GM12878 (cell line): ENCODE measurements at places on chromosomes 1 and 21.

- no peak for DNase-seq
Observed at GRCh38 chr1:25615563-25616094, 962 bp upstream of the MAN1C1 start.

DNA sequence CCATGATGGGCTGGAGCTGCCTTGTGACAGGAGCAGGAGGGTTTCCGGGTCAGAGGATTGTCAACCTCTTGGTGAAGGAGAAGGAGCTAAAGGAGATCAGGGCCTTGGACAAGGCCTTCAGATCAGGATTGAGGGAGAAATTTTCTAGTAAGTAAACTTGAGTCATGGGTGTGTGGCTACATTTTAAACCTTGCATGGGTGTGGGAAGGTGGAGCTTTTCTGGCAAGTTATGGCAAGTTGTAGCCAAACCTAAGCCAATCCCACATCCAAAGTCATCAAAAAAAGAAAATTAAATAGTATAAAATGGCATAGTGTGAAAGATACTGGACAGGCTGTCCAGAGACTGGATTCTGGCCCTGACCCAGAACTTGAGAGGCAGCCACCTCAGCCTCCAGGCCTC, 39.8 kb upstream of the HSD3B1 start:
- no peak for DNase-seq

DNA sequence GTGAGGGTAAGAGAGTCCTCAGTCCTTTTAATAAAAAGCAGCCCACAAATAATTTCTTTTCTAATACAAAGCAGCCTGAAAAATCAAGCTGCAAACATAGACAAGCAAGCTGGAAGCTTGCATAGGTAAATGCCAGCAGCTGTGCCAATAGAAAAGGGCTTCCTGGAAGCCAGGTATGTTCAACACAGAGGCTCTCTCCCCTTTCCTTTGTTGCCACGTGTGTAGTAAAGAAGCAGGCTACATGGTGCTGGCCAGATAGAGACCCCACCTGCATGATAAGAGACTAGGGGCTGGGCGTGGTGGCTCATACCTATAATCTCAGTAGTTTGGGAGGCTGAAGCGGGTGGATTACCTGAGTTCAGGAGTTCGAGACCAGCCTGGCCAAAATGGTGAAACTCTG, 50.1 kb upstream of the ERRFI1 start:
- no peak for DNase-seq

DNA sequence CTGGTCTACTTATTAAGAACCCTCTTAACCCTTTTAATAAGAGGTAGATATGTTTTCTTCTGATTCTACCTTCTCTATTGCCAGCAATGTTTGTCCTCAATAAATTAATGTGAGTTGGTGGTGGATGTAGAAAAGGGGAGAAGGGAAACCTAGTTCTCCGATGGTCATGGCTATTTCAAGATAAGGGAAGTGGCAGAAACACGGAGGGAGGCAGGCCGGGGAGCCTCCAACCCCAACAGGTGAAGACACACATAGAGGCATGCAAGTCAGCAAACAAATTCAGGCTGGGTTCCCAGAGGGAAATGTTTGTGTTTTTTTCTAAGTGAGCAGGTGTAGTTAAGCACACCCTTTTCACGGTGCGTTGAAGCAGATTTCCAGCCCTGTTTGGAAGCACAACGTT, 31.0 kb upstream of the CLDN14 start:
- DNase-seq, result no peak

DNA sequence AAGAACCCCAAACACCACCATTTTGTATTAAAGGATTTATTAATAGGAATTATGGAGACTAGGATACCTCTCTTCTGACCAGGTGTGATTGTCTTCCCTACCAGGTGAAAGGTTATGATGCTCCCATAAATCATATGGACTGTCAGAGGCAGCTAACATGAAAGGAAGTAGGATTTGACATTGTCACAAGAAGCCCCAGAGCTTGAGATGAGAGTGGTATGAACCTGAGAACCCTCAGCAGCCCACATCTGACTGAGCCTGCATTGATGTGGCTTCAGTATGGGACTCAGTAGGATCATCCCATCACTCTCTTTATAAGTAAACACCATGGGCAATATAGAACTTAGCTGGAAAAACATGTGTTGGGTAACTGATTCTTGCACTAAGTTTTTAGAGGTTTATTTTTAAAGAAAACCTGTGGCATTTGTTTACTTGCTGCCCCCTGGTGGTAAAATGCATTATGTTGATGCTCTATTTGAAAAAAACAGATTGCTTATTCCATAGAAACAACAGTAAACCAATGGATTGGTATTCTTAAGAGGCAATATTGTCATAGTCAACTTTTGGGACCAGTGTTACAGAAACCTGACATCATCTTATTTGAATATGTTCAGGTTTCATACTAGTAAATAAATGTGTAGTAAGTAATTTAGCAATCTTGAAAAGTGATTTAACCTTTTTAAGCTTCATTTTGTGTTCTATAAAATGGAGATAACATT, 16.6 kb upstream of the CACYBP start:
- DNase-seq, result no peak

- DNase-seq, result no peak
Observed at GRCh38 chr1:75710832-75711231, 13.7 kb upstream of the ACADM start.

DNA sequence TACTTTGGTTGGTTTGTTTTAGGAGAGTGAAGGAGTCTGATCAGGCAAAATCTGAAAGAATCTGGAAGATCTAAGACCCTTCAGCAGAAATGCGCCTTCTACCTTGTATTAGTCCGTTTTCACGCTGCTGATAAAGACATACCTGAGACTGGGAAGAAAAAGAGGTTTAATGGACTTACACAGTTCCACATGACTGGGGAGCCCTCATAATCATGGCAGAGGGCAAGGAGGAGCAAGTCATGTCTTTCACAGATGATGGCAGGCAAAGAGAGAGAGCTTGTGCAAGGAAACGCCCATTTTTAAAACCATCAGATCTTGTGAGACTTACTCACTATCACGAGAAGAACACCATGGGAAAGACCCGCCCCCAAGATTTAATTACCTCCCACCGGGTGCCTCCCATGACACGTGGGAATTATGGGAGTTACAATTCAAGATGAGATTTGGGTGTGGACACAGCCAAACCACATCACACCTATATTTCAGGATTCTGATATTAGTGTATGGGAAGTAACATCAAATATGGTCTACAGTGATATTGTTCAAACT, 99.3 kb downstream of the GLUL start:
- no peak for DNase-seq

DNA sequence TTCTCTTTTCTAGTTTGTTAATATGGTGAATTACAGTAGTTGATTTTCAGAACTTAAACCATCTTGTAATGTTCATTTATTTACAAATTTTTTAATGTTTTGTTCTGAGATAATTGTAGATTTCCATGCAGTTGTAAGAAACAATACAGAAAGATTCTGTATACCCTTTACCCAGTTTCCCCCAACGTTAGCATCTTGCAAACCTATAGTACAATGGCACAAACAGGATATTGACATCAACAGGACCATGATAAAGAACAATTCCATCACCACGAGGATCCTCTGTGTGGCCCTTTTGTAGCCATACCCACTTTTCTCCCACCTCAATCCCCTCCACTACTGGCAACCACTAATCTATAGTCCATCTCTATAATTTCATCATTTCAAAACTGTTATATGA, 33.3 kb downstream of the COL6A1 start:
- DNase-seq, result no peak

GRCh38 chr1:228883535-228883934, 148.3 kb downstream of the RHOU start:
- DNase-seq, result no peak

- DNase-seq, result no peak
Observed at GRCh38 chr1:20980051-20980450, 192.9 kb upstream of the HP1BP3 start.

DNA sequence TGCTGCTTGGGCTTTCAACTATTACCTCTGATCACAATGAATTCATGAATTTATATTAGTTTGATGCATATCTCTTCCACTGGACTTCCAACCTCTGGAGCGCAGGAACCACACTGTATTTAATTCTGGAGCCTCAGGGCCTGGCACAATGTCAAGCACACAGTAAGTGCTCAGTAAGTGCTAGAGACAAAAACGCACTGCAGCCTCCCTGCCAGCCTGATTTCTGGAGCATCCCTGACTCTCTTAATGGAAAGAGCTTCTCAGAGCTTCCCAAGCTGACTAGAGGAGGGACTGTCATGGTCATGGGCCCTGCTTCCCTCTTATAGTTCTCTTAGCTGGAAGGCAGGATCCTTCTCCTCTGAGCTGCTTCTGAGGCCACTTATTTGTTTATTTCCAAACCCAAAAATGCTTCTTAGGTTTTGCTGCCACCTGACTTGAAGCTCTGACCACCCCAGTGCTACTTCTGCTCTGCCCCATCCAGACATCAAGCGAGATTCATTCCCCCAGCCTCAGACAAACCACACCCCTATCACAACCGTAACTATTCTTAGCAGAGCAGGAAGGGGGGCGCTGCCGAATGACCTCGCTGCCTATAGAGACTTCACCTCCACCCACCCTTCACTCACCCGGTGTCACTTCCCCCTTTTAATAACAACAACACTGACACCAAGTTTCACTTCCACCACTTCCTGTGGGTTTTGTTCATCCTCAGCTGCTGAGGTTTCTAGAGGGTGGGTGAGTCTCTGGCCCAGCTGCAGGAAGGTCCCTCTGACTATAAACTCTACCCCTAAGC, 33.6 kb downstream of the NUAK2 start:
- DNase-seq, result peak; percentile 99

- no peak for DNase-seq
Observed at GRCh38 chr1:216849146-216849545, 125.9 kb upstream of the ESRRG start.

DNA sequence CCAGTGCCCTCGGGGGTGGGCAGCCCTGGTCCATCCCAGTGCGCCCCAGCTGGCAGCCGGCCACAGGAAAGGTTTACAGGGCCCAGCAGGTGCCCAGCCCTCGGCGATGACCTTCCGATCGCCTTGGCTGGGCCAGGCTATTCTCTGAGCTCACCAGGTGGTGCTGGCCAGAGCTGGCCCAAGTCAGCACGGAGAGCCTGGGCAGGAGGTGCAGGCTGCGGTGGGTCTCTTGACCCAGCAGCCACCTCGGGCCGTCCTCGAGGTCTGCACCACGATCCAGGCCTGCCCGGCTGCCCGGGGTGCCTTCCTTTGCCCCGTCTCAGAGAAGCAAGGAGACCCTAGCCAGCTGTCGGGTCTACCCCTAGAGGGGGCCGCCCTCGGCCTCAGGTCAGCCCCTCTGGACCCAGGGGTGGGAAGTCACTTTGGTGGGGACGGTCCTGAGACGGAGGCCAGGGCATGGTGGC, 370 bp downstream of the PERM1 start:
- no peak for DNase-seq

GRCh38 chr1:197783510-197783948, 8.2 kb upstream of the DENND1B start:
- no peak for DNase-seq

GRCh38 chr1:157497284-157497683, 55.0 kb downstream of the FCRL5 start:
- DNase-seq, result no peak

DNA sequence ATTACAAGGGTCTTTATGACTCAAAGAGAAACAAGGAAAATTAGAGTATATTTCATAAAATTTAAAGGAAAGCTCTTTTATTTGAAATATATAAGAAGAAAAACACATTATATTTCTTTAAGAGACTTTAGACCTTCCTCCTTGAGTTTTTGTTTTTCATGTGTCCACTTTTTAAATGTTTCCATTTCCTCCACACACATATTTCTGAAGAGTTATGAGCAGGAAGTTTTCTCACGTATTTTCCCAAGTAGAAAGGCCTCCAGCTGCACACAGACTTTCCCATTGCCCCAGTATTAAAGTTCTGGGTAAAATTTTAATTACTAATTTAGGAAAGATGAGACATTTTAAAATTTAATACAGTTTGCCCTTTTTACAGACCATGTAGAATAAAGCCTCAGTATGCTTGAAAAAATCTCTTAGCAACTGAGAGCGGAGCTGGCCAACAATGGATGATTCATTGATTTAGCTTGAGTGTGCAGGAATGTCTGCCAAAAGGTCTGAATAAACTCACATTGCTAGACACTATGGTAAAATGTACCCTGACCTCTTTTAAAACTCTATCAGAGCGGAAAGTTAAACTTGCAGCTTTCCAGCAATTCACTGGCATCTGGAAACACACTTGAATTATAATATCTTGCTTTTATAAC, 57.9 kb downstream of the DDAH1 start:
- DNase-seq, result no peak

DNA sequence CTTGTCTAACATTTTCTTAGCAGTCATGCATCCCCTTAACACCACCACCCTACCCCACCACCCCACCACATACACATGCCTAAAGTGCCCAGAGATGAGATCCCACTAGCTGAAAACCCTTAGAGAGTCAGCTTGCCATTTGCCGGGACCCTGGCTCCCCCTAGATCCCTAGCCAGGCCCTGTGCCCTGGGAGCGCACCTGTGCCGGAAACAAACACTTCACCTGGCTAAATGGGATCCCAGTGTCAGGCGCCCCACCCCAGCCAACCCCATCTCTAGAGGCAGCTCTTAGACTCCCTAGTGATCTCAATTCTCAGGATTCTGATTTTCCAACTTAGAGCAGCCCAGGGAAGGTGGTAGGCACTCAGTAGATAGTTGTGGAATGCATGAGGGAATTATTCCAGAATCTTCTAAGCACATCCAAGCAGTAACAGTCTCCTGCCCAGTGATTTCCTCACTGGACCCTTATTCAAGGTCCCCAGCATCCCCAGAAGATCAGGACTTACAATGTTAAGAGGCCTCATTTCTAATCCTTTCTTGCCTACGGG, 105.2 kb downstream of the LAMC2 start:
- DNase-seq, result no peak
